ENCODE measurements at places on chromosomes 4 and X.

- DNase-seq, result no peak
These were observed 109.3 kb downstream of the AFF2 start for GRCh38 chrX:148609515-148610327.

GRCh38 chr4:52704133-52704532 is 45.0 kb upstream of the USP46 start:
- no peak for DNase-seq

- DNase-seq, result no peak
These were observed 74.8 kb upstream of the PASD1 start for GRCh38 chrX:151488677-151489076.

GRCh38 chr4:37825968-37826294 is 555 bp upstream of the PGM2 start:
- DNase-seq, result no peak

DNA sequence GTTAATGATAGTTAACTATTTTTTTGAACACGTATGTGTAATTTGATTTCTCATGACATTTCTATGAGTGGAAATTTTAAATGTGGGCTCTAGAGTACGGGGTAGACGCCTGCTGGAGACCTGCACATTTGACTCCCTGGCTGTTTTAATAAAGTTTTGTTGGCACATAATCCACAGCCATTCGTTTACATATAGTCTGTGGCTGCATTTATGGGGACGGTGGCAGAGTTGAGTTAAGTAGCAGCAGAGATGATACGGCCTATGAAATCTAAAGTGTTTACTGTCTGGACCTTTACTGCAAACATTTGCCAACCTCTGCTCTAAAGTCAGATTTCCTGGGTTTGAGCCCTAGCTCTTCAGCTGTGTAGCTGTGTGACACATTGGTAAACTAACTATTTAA is 118.8 kb downstream of the CHRNA9 start:
- no peak for DNase-seq

GRCh38 chrX:17082831-17083230 is 136.4 kb downstream of the REPS2 start:
- peak; percentile 73 for DNase-seq

- DNase-seq, result peak; percentile 41
These were observed 46.0 kb downstream of the TFDP3 start for GRCh38 chrX:133171962-133172708.

DNA sequence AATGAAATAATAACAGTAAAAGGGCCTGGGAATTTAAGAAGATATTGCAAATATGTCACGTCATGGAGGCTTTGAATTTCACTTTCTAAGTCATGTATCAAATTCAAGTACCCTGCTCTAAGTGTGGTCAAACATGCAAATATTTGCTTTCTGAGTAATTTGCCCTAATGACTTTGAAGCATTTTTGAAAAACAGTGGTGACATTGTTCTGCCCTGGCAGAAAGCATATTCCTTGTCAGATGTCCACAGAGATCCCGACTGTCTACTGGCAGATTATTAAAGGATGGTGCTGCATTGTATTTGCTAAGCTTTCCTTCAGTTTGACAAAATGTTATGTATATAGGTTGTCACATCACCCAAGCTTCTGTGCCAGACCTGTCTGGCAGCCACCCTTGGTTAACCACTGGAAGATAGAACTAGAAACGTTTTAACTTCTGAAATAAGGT is 92.5 kb downstream of the ANK2 start:
- peak; percentile 47 for DNase-seq

- DNase-seq, result no peak
These were observed 12.9 kb upstream of the PAK3 start for GRCh38 chrX:111083081-111083480.

DNA sequence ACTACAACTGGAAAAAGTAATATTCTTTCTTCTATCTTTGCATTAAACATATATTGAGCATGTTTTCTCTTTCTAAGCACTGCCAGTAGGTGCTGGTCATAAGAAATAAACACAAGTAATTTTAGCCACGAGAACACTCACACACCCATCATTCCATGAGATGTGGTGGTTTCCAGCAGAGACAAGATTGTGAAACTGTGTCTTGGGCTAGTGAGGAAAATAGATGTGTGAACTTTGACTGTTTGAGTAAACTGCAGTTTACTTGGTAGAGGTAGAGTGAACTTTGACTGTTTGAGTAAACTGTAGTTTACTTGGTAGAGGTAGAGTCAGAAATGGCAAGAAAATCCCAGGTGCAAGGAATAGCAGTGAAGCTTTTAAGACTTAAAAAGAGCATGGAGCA is 300.9 kb upstream of the HS3ST1 start:
- DNase-seq, result no peak

DNA sequence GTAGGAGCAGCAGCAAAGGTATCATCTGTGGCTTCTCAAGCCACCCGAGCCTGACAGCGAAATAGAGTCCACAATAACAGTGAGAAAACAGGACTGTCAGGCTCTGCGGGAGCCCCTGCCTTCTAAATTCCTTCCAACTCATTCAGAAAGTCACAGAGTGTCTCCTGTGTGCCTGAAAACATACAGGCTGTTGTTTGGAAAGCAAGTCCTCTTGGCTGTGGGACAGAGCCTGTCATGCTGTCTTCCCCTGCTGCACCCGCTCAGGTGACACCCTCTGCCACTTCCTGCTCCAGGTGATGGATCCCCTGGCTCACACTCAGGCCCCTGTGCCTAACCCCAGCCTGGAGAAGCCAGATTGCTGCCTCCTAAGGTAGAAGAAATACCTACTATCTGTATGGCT is 152.3 kb downstream of the RAB28 start:
- DNase-seq, result no peak

DNA sequence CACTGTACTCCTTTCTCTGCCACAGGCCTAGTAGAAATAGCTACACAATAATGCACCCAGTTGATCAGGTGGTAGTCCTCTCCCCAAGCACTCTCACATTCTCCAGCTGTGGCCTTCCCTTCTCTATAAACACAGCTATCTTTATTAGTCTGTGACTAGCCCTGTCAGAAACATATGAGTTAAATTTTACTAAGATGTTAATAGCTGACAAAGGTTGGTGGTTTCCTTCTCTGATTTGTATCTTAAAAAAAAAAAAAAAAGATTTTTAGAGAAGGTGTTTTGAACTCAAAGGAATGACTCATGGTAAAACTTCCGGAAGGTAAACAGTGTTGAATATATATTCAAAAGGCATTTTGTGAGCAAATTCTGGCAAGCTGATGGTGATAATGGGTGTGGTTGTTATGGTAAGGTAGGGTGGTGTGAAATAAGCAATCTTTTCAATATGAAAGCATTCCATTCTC is 327.4 kb downstream of the PPP3CA start:
- no peak for DNase-seq

DNA sequence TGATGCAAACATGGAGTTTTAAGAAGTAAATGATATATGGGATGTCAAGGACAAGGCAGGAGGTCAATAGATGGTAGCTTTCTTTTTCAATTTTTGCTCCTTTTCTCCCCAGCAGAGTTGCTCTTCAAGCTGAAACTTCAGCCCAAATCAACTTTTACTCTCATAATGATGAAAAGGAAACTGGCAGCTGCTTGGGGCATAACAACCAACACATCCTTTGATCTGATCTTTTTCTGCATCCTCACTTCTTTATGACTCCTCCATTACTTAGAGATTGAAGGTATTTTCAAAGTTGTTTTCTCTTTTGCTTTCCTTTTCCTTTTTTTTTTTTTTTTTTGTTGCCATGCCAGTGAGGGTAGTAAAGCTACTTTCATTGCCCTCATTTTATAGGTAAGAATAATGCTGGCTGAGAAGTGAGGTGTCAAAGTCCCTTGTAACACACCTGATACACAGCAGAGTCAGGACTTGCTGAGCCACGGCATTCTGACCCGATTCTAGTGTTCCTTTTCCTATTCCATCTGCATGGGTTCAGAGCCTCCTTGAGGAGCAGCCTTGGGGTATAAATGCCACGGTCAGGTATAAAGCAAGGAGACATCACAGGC is 26.9 kb downstream of the SLC2A9 start:
- DNase-seq, result no peak

DNA sequence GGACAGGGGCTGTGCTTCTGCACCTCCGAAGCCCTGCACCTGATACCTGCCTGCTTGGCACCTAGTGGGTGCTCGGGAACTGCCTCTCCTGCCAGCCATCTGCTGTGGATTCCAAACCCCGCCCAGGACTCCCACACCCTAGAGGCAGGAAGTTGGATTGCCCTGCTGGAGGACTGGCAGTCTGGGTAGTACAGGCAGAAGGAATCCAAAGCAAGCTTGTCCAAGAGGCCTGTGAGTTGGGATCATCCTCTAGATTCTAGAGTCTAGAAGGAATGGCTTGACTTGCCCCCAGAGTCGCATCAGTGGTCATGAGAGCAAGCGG is 64.6 kb upstream of the MTM1 start:
- peak; percentile 28 for DNase-seq

Data from G401 (cell line).